EL (cell line): ENCODE measurements at places on chromosomes 2 and 18.

- no peak for DNase-seq
Measured at GRCh38 chr2:152334701-152335015, 316 bp upstream of the FMNL2 start.

DNA sequence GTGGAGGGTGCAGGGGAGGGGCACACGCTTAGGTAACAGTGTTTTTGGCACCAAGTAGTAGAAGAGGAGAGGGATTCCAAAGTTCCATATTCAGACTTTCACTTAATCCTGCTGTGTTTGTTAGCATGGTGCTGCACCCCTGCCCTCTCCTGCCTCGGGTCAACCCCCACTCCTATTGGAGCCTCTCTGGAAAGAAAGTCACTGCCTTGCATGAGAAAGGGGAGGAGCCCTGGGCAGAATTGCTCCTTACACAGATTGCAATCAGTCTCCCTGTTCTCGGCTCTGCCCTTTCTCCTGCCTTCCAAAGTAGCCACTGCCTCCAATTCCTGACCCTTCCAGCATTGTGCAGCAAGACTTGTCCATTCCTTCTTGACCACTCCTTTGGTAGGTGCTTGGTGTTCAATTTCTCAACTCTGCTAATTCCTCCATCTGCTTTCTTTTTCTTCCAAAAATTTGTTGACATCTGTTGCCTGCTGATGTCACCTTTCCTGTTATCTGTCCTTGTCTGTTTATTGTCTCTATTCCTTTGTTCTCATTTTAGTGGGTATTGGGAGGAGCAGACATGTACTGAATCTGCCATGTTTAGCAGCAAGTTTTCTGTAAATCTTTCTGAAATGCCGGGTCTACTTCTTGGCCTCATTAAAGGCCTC is 225.4 kb downstream of the LOXHD1 start:
- no peak for DNase-seq

GRCh38 chr2:44813658-44814057 is 127.8 kb upstream of the SIX3 start:
- DNase-seq = no peak

DNA sequence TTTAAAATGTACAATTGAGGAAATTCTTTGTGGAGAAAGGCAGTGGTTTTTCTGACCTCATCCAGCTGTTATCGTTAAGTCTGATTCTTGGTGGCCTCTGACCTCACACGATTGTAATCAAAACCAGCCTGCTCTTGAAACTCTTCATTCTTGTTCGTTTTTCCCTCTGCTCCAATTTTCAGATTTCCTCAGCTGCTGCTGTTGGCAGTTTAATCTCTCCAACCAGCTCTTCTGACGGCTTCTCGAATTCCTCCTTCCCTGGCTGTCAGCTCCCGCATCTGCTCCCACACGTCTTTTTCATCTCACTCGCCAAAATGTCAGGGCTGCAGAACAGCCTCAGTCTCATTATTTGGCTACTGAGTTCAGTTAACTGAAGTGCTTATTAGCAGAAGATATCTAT is 136.1 kb downstream of the DCDC2C start:
- DNase-seq = no peak

GRCh38 chr2:232162187-232162586 is 200.7 kb downstream of the DIS3L2 start:
- DNase-seq = peak; percentile 13

GRCh38 chr2:225282858-225283710 is 116.4 kb upstream of the NYAP2 start:
- peak; percentile 73 for DNase-seq

DNA sequence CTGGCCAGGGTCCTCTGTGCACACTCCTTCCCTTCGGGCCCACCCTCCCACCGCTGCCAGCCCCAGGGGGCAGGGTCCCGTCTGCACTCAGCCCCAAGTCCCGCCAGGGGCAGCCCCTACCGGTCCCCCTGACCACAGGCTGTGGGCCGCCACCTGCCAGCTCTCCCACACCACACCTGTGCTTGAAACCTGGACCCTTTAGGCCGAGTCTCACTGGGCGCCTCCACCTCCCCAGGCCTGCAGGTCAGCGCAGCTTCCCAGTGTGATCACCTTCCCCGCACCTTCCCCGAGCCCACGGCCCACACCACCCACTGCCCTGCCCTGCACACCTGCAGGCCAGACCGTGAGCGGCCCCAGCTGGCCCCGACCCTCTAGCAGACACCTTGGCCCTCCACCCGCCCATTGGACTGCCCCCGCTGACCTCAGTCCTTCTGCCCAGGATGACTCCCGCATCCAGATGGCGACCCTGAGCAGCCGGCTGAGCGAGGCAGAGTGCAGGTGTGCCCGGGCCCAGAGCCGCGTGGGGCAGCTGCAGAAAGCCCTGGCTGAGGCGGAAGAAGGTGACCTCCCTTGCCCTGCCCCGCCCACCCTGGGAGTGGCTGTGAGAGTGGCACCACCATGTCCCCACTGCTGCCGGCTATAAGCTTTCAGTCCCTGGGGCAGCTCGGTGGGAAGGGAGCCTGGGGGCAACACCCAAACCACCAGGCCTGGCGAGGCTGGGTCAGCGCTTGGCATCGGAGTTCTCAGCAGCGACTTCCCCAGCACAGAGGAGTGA is 31.3 kb upstream of the SNED1 start:
- no peak for DNase-seq

GRCh38 chr2:31778153-31778552 is 197.4 kb upstream of the SRD5A2 start:
- no peak for DNase-seq

GRCh38 chr2:215107216-215108056 is 31.0 kb downstream of the ABCA12 start:
- no peak for DNase-seq
